DMS153 (cell line): ENCODE measurements at places on chromosomes 2 and 18.

- no peak for DNase-seq
These were observed 137.1 kb downstream of the LCLAT1 start for GRCh38 chr2:30584116-30584515.

DNA sequence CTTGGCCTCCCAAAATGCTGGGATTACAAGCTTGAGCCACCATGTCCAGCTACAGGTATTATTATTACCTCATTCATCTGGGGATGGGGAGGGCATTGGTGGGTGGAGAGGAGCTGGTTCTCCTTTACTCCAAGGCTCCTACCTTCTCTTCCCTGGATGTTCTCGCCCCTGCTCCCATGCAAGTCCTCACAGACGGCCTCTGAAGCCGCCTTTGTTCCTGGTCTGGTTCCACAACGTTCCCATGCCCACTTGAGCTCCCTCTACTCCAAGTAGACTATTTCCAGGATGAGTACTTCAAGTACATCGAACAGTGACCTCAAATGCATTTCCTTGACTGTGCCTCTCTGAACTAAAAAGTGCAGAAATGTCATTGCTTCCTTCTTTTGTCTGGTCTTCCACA, 3.2 kb upstream of the SLC20A1 start:
- no peak for DNase-seq

DNA sequence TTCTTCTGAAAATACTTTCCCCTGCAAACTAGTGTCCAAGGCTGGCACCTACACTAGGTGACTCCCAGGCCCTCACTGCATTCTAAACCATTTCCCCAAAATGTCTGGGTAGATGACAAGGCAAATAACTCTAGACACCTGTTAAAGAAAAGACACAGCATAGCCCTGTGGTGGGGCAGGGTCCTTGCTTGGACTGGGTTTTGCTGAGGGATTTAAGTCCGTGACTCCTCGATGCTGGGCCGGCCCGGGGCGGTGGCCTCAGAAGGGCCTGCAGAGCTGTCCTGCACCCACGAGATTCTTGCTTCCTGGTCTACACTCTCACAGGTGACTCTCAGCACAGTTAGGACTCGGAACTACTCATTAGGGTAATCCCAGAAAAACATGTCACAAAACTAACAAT, 55.2 kb downstream of the MBP start:
- no peak for DNase-seq

- DNase-seq = no peak
These were observed 342.1 kb downstream of the PLCL1 start for GRCh38 chr2:198146346-198146940.

DNA sequence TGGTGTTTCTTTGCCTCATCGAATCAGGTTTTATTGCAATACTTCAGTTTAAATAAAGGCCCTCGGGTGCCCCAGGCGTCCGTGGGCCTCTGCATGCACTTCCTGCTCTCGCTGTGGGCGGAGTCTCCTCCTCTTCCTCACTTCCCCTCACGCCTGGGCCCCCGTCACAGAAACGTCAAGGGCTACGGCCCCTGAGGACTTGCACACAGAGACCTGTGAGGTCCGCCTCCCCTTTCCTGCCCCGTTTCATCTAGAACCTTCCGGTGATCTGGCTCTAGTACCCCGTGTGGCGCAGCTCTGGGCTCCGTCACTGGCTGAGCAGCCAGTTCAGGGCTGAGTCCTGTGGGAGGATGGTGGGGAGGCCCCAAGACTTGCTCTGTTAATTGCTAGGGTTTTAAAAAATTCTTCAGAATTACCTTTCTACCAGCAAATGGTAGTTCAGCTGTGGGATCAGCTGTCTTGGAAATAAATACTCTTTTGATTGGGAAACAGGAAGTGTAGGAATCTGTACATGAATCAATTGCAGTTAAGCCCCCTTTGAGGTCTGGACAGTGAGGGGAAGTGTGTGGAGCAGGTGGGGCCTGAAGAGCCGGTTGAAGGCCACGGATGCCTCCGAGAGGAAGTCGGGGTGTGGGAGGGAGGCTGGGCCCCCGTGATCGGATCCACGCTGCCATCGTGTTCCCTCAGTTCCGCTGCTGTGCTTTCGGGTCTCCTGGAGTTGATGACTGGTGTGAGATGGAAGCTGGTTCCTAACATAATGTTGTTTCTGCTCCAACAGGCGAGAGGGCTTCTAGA, 10.2 kb downstream of the NFATC1 start:
- DNase-seq = no peak
